NCI-H1105 (cell line): ENCODE measurements at places on chromosomes 3 and 15.

- DNase-seq: no peak
Observed at GRCh38 chr3:116166121-116166520, 279.2 kb downstream of the LSAMP start.

GRCh38 chr3:158110658-158111018, 749 bp downstream of the RSRC1 start:
- no peak for DNase-seq

DNA sequence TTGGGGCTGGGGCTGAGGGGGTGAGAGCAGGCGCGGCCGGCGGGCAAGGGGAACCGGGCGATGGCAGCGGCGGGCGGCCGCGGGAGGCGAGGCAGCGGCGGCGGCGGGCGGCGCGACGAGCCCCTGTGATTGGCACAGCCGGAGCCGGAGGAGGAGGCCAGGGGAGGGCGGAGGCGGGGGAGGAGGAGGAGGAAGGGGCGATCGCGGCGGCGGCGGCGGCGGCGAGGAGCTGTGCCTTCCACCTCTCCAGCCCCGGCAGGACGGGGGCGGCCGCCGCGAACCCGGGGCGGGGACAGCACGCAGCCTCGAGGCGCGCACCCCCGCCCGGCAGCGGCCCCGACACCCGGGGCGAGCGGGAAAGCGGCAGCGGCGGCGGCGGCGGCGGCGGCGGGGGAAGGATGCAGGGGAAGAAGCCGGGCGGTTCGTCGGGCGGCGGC, at the start of gene SLCO3A1:
TSS of gene SLCO3A1 (plus strand) at position 198 of the 437 bp plus-strand sequence.
- DNase-seq: peak; percentile 49

GRCh38 chr15:56821721-56822425, 88.6 kb upstream of the ZNF280D start:
- peak; percentile 4 for DNase-seq

DNA sequence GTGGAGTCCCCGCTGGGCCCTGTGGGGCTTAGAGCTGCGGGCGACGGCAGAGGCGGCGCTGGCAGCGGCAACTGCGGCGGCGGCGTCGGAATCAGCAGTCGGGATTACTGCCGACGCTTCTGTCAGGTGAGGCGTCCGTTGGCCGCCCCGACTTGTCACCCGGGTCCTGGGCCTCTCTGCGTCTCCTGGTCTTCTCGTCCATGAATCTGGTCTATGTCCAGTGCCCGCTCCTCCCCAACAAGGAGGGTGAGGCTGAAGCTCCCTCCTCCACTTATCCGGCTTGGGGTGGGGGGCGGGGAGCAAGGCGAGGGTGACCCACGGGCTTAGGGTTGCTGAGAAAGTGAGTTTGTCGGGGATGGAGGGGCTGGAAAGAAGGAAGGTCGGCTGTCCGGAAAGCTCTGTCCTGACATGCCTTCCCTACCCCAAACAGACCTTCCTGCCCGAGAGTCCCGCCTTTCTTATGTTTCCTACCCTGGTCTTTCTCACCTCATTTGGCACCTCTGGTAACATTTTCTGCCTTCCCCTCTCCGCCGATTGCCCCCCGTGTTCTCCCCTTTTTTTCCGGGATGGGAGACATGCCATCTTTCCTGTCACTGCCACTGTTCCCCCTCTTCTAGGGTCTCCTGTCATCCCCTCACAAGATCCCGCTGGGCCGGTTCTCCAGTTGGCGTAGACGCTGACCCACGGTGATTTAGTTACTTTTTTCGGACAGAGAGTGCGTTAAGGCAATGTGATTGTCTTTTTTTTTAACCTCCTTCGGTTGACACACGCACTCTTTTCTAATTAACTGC, 520 bp downstream of the ZNF654 start:
- DNase-seq: no peak

DNA sequence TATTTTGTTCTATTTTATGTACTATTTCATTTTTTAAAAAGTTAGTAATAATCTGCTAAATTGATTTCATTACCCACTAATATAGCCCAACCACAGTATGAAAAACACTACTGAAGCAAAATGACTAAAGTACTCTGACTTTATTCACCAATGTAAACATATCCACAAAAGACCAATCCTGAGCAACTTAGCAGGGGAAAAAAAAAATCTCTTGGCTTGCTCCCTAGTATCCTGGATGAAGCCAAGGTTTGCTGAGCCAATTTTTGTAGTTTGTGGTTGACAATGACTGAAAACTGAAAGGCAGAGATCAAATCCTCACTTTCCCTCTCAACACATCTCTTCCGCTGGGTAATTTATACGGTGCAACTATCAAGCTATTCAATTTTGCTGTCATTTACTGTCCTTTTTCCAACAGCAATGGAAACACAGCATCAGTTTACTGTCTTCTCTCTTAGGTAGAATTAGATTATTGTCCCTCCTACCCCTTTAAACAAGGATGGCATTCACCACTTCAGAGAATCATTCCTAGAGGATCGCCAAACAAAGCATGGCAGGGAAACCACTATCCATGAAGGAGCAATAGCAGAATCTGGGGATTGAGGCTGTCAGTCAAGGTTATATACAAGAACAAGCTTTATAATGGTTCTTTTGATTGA, 149.7 kb downstream of the THRB start:
- DNase-seq: no peak

- peak; percentile 16 for DNase-seq
Observed at GRCh38 chr15:97456521-97457202, 503.8 kb upstream of the ARRDC4 start.

DNA sequence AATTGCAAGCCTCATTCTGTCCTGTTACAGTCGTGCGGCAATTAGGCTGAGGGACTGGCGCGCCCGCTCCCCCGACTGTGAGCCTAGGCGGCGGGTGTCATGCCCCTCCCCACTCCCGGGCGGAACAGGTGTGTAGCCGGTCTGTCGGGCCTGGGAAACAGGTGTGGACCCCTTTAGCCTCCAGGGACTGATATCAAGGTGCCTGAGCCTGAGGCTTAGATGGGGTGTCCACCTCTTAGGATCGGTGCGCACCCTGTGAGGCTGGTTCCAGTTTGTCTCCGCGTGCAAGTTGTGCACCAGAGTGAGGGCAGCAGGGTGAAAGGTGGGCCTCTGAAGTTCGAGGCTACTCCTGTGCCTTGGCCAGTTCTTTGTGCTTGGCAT, 686 bp downstream of the VPS8 start:
- DNase-seq: peak; percentile 69

DNA sequence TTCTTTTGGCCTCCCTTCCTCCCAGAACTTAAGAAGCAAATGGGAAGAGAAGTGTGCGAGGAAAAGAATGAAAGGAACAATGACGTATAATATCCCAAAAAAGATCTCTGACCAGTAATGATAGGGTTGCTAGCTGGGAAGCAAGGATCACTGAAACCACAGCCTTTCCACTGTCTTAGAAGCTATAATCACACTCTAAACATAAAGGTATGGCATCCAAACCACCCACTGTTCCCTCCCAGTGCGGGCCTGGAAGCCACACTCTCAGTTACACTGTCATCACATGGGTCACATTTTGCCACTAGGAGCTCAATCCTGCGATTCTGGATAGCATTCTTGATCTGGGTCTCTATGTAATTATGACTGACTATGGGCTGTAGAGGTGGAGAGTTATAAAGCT, 131.6 kb upstream of the HACD2 start:
- DNase-seq: no peak

GRCh38 chr15:44719293-44719999, 8.1 kb downstream of the B2M start:
- no peak for DNase-seq

- no peak for DNase-seq
Observed at GRCh38 chr3:71528816-71529215, 54.7 kb downstream of the FOXP1 start.

- DNase-seq: no peak
Observed at GRCh38 chr3:126606001-126606400, 47.3 kb upstream of the C3orf22 start.

DNA sequence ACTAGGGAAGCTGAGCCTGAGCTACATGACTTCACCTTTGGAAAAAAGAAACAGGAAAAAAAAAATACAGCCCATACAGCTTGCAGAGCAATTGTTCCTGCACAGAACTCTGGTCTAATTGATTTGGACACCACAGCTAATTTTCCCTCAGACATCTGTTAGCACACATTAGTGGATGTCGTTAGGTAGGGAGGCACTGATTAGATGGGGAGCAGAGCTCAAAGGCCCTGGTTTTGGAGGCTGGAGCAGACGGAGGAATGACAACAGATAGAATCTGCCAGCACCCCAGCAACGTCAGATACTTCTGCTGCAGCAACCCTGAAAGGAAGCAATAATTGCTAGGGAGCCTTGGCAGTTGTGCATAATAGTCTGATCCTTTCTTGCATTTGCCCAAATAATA, 398.9 kb downstream of the LSAMP start:
- DNase-seq: no peak

GRCh38 chr3:22734207-22734606, 468.9 kb upstream of the UBE2E2 start:
- DNase-seq: peak; percentile 2

- DNase-seq: no peak
Observed at GRCh38 chr3:157370867-157371266, 65.8 kb upstream of the PTX3 start.

GRCh38 chr15:56244811-56245576, 1.3 kb upstream of the RFX7 start:
- DNase-seq: no peak

- no peak for DNase-seq
Observed at GRCh38 chr3:187954516-187954872, 199.5 kb upstream of the LPP start.

DNA sequence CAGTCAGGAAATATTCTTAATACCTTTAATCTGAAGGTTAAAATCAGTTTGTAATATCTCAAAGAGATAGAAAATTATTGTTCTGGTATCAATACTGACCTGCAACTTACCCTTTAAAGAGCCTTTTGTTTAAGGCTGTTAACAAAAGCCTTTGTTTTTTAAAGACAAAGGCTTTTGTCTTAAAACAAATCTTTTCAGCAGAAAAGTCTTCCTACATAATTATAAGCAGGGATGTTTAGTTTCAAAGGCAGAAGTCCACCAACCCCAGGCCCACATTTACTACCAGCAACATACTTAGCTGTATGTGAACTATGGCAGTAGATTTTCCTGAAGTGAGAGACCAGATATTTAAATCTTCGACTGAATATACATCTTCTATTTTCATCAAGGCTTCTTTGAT, 36.2 kb downstream of the SLC30A4 start:
- no peak for DNase-seq

- DNase-seq: no peak
Observed at GRCh38 chr15:83063551-83063950, 3.5 kb downstream of the BTBD1 start.

DNA sequence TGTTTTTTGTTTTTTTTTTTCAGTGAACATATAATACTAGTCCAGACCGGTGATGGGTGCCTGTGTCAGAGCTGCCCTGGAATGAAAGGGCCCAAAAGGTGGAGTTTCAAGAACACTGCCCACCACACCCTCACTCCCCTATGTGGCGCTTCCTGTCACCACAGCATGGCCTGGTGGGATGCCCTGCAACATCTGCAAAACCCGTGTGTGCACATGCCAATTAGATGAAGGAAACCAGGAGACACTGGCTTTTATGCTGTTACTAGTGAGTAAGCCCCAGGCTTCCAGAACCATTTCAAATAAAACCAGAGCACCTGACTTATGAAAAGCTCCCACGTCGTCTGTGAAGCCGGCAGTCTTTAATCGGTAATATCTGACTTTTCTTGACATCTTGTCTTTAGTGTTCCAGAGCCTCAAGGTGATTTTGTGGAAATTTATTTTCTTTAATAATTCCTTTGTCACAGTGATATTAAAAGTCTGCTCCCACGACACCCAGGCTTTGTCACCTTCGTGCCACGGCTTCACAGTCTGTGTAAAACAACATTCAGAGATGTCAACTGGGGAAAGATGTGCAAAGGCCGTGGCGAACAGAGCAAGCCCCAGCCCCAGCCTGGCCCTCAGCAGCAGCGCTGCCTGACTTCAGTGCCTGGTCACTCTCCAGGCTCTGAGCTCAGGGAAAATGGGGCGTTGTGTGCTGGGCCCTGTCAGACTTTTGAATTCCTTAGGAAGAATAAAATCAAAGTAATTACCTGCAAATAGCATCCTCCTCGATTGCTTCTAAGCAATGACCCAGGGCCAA, 6.4 kb downstream of the CFAP92 start:
- no peak for DNase-seq

DNA sequence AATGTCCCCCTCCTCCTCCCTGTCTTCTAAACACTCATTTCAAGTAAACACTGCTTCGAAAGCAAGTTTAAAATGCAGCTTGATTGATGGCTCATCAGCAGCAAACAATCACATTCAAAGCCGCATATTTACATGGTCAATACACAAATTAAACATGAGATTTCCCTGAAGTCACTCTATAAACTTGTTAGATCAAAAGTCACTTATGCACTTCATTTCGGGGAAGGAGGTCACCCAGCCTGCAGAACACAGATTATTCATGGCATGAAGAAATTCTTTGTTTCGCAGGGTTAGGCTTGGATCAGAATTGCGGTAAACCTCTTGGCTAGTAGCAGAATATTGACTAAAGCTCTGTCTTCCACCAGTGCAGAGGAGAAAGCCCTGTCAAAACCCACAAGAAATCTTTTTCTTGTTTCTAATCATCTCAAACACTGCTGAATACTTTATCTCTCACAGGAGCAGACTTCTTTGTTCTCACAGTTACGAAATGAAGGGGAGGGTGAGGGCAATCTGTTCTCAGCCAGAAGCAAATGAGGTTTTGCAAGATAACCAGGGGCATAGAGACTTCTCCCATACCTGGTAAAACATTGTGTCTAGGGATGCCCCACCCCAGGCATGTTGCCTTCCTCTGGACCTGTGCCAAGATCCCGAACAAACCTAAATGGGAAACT, 133.3 kb upstream of the CHL1 start:
- DNase-seq: no peak

DNA sequence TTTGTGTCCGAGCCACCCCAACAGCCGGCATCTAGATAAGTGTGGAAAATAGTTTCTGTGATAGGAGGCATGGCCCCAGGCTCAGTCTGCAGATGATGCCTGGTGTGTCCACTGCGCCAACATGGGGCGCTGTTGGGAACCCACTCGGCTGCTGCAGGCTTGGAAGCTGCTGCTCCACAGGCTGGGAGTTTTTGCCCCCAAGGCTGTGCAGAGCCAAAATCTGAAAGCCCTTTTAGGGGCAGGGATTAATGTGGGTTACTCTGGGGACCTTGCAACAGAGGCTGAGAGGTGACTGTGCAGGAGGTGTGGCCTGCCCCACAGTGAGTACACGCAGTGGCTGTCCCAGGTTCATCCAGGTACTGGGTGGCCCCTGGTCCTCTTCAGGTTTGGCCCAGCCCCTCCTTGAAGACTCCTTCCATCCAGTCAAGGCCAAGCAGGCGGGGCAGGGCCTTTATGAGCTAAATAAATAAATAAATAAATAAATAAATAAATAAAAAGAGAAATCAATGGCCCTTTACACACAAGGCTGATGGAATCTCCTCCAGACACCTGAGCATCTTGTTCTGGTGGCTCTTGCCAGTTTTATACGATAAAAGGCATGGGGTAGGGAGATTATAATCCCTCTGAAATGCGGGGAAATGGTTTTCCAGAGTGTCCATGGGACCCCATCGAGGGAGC, 73.8 kb downstream of the AAGAB start:
- no peak for DNase-seq
